Sciatic nerve (tissue), 2 donors: ENCODE measurements at places on chromosomes 3 and 15. TPM values are rescaled to one million over a fixed set of nuclear protein-coding genes. Genes with fewer than 3 reads are reported as not detected.

DNAH12 gene
- 0.80 TPM for total RNA-seq

MASP1 gene
- 6.3 TPM for total RNA-seq

MAP1A gene
- total RNA-seq = 32.4 TPM

TMEM266 gene
- 0.22 TPM for total RNA-seq

FANCD2 gene
- total RNA-seq = 3.8 TPM

NMNAT3 gene
- total RNA-seq = 8.6 TPM

TNFAIP8L3 gene
- total RNA-seq = 10.8 TPM

IL17RC gene
- total RNA-seq = 33.2 TPM
